Ascending aorta (tissue), 2 donors: ENCODE measurements at places on chromosomes 4 and X.
A peak's percentile ranks its signal among the peaks of the same experiment; 100 is the strongest.

- H3K27ac ChIP-seq, result no peak overlapping the region
- H3K36me3 ChIP-seq, result no peaks in the 10 kb centered on the region
- DNase-seq, result no peak
- H3K4me1 ChIP-seq, result no peaks in the 10 kb centered on the region
Measured at GRCh38 chrX:120697053-120697452, 67.2 kb upstream of the C1GALT1C1 start.

DNA sequence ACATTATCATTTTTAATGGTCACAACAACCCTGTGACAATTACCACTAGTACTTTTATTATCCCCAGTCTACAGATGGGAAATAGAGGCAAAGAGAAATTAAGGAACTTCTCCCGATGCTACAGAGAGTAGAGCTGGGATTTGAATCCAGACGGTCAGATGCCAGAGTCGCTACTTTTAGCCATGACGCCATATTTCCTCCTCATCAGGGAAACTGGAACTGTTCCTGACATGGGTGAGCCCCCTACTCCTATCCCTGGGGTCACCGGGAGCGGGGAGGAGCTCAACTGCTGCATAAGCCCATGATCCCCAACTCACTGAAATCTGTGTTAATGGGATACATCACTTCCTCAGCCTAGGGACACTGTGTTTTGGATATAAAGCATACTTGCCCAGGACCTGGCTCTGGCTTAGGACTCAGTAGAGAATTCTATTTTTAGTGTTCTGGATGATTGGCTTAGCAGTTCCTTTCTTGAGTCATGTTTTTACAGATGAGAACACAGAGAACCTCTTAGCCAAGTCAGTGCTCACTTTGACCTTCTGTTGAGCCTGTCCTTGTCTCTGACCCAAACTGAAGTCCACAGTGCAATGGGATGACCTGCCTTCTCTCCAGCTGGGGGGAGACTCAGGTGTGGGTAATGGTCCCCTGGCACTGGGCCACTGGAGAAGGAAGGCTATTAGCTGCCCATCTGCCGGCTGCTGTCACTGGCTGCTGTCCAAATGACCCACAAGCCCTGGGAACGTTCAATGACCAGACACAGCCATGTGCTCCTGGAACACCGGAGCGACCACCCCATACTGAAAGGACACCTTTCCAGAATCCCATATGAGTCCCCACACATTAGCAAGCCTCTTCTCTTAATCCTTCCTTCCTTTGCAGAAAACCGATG lies 90.8 kb upstream of the SHISA3 start:
- H3K27me3 ChIP-seq, result no peaks in the 10 kb centered on the region
- H3K36me3 ChIP-seq, result no peaks in the 10 kb centered on the region
- no peak overlapping the region for H3K4me3 ChIP-seq
- no peak overlapping the region for H3K27ac ChIP-seq
- H3K4me1 ChIP-seq, result no peaks in the 10 kb centered on the region

- no peak for DNase-seq
- H3K4me3 ChIP-seq, result peak within 1 kb of the TSS; percentile 4
- H3K27me3 ChIP-seq, result no peaks in the 10 kb centered on the region
- no peaks in the 10 kb centered on the region for H3K36me3 ChIP-seq
- no peak within 1 kb of the TSS for H3K27ac ChIP-seq
Measured at GRCh38 chrX:131288738-131289511, at the start of gene IGSF1. Gene IGSF1 (minus strand): TSS chrX:131289306. CDS start chrX:131286674, 2,632 bp downstream.

DNA sequence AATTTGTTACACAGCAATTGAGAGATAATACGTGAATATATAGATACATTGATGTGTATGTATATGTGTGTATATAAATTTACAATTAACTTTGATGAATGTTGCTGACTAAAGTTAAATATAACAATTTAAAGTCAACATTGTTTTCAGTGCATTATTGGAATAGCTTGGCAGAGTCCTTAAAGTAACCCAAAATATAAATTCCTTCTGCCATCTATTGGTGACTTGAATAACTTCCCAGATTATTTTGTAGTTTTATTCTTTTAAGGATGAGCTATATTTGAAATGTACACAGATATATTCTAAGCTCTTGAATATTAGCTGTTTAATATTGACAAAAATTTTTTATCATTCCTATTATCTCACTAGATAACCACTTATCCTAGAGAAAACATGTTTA lies 298.2 kb upstream of the FSTL5 start:
- no peaks in the 10 kb centered on the region for H3K36me3 ChIP-seq
- no peaks in the 10 kb centered on the region for H3K4me1 ChIP-seq
- H3K4me3 ChIP-seq, result no peak overlapping the region
- no peak overlapping the region for H3K27ac ChIP-seq

- DNase-seq, result no peak
- H3K27me3 ChIP-seq, result no peaks in the 10 kb centered on the region
- H3K4me3 ChIP-seq, result no peak overlapping the region
- no peaks in the 10 kb centered on the region for H3K4me1 ChIP-seq
- no peak overlapping the region for H3K27ac ChIP-seq
- H3K36me3 ChIP-seq, result no peaks in the 10 kb centered on the region
Measured at GRCh38 chrX:67939270-67939669, 395.4 kb downstream of the AR start.

DNA sequence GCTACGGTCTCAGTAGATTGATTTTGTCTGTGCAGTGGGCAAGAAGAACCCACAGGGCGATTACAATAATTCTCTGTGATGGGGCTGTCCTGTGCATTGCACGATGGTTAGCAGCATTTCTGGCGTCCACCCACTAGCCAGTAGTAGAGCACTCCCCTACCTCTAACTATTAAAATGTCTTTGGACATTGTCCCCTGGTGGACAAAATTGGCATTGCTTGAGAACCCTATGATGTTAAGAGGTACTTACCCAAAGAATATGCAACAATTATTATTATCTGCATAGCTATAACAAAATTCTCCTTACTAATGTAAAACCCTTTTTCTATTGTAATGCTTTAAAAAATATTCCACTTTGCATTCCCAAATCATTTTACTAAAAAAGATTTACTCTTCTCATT lies 109.5 kb upstream of the VCX3A start:
- H3K4me3 ChIP-seq, result no peak overlapping the region
- H3K27ac ChIP-seq, result no peak overlapping the region
- H3K4me1 ChIP-seq, result no peaks in the 10 kb centered on the region
- no peaks in the 10 kb centered on the region for H3K27me3 ChIP-seq

DNA sequence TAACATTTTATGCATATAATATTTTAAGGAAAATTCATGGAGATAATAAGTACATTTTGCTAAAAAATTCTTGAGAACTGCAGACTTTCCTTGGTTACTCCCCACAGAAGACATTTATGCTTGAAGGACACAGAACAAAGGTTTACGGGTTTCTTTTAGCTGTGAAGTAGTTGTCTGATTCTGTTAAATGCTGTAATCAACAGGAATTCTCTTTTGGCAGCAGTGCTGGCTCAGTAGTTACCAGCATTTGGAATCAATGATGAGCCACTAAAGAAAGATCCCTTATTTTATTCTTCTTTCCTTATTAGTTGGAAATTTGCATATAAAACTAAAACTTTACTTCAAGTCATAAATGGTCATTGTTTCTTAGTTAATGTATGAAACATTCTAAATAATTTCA lies 199.3 kb upstream of the FAT4 start:
- no peak overlapping the region for H3K4me3 ChIP-seq
- no peaks in the 10 kb centered on the region for H3K27me3 ChIP-seq
- no peak overlapping the region for H3K27ac ChIP-seq
- no peaks in the 10 kb centered on the region for H3K4me1 ChIP-seq
- no peaks in the 10 kb centered on the region for H3K36me3 ChIP-seq

DNA sequence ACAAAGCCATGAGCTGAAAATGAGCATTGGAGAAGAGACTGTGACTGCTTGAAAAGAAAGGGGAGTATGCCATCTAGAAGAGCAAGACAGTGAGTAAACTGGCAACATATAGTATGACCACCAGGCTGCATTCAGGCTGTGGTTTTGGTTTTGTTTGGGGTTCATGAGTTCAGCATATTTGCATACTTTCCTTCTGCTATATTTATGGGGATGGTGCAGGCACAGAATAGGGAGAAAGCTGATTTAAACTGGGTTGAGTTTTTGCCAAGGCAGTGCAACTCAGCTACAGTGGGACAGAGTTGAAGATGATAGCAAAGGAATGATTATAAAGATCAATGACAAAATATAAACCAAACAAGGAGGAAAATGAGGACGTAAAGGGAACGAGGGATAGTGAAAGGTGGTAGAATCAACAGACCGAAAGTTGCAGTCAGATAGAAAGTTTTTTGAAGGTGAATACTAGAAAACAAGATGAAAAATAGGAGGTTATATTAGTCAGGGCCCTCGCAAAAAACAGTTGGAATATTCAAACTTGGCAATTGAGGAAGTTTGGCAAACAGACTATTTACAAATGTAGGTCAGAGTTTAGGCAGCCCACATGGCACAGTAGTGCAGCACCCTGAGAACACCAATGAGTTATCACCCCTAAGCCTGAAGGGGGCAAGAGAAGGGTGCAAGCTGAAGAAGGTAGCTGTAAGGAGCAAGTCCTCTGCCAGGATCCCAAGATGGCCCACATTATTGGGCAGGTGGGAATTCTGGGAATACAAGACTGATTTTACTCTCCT lies 114.8 kb upstream of the MAP9 start:
- no peaks in the 10 kb centered on the region for H3K4me1 ChIP-seq
- no peaks in the 10 kb centered on the region for H3K27me3 ChIP-seq
- H3K36me3 ChIP-seq, result no peaks in the 10 kb centered on the region
- no peak overlapping the region for H3K27ac ChIP-seq

DNA sequence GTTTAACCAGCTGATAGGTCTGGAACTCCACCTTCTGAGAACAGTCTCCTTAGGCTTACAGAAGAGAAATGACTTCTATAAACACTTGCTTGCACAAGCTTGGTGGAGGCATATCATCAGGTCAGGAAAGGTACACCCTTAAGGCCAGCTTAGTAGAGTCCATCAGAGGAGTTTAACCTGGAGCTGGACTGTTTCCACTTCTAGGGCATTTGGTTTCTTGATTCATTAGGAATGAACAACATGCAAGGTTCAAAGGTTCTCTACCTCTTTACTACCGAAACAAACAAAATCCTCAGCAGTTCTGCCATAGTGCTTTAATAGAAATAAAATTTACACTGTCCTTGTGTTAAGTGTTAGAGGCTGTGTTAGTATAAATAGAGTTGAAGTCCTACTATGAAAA lies 171.4 kb upstream of the NPY2R start:
- H3K4me1 ChIP-seq, result no peaks in the 10 kb centered on the region
- no peak overlapping the region for H3K4me3 ChIP-seq
- no peaks in the 10 kb centered on the region for H3K36me3 ChIP-seq
- no peaks in the 10 kb centered on the region for H3K27me3 ChIP-seq

- H3K4me3 ChIP-seq, result no peak overlapping the region
- no peak for DNase-seq
- H3K27ac ChIP-seq, result no peak overlapping the region
- no peaks in the 10 kb centered on the region for H3K27me3 ChIP-seq
- H3K36me3 ChIP-seq, result no peaks in the 10 kb centered on the region
Measured at GRCh38 chrX:127466211-127466610, 586.0 kb downstream of the ACTRT1 start.
